ENCODE measurements at places on chromosomes 13 and 19. TPM values are rescaled to one million over a fixed set of nuclear protein-coding genes. Genes with fewer than 3 reads are reported as not detected.

- no peak for DNase-seq
Measured at GRCh38 chr19:29928831-29929230, 13.2 kb upstream of the URI1 start.

GRCh38 chr19:2290441-2291184 lies 8.6 kb upstream of the PEAK3 start:
- DNase-seq = no peak

- no peak for DNase-seq
Measured at GRCh38 chr13:52353193-52353592, 52.8 kb downstream of the THSD1 start.

DNA sequence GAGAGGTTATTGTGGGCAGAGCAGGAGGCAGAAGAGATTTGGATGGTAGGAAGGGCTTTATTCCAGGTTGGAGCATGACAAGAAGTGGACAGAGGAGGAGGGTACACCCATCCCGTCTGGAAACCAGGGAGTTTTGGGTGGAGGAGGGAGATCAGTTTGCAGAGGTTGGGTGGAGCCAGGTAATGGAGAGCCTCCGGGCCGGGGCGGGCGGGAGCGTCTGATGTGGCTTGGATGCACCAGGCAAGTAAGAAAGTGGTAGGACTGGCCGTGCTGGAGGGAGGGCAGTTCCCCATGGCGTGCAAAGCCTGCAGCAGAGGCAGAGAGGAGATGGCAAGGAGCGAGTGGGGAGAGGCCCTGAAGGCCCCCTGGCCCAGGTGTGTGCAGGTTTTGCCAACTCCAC lies 10.9 kb downstream of the IGFLR1 start:
- no peak for DNase-seq

GRCh38 chr19:35719402-35720162 lies 1.8 kb downstream of the KMT2B start:
- DNase-seq = no peak

GRCh38 chr19:10499550-10500246 lies 3.5 kb downstream of the KEAP1 start:
- no peak for DNase-seq

- DNase-seq = no peak
Measured at GRCh38 chr13:98344392-98344791, 167.3 kb upstream of the RNF113B start.

- peak; percentile 43 for DNase-seq
Measured at GRCh38 chr19:39558624-39559117, 18.7 kb upstream of the EID2 start.

- DNase-seq = no peak
Measured at GRCh38 chr19:49294401-49294800, 30.6 kb downstream of the SLC6A16 start.

DNA sequence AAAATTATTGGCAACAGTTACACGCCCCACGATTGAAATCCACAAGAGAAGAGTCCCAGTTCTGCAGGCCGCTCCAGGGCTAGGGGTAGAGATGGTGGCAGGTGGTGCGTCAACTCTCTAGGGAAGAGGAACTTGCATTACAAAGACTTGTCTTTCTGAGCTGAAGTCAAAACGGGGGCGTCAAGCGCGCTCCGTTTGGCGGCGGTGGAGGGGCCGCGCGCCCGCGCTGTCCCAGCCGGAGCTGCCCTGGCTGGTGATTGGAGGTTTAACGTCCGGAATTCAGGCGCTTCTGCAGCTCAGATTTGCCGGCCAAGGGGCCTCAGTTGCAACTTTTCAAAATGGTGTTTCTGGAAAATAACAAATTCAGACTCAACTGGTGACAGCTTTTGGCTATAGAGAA lies 38.9 kb downstream of the SOX1 start:
- DNase-seq = no peak

GRCh38 chr13:45434556-45435371 lies 16.6 kb upstream of the SLC25A30 start:
- DNase-seq = no peak

DNA sequence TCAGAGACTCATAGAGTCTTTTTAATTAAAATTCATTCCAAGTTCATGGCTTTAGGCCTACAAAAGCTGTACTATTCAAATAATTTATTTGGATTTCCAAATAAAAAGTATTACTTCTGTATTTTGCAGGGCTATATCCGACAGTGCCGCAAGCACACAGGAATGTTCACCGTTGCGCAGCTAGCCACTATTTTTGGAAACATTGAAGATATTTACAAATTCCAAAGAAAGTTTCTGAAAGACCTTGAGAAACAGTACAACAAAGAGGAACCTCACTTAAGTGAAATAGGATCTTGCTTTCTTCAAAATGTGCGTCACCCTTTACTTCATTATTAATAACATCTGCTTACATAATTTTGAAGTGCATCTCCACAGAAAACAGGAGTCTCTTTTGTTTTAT lies 20.5 kb upstream of the C1QTNF9 start:
- DNase-seq = no peak

DNA sequence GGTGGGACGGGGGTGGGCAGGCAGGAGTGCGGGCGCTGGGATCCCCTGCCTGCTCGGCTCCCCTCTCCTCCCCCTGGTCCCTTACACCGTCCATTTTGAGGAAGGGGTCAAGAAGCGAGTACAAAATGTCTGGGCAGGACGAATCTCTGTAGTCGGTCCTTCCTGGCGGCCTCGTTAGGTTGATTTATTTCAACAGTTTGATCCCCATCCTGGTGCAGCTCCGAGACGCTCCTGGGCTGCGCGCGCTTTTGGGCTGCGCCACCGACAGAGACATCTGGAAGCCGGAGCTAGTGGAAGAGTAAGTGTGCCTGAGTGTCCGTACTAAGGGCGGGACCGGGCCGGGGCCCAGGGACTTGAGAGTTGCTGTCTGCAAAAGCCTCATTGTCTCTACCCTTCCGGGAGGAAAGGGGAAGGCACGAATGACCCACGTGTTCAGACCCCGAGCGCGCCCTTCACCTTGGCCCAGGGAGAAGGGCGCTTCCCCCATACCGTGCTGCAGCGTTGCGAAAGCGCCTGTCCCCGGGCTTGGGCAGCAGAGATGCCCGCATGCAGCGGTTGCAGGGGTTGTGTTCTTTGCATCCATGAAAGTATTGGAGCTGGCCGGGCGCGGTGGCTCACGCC lies 1.8 kb downstream of the ZNF114 start:
- DNase-seq = no peak

- DNase-seq = peak; percentile 31
Measured at GRCh38 chr13:20702915-20703779, at the start of gene IL17D. IL17D (plus strand) TSS chr13:20703699; CDS start chr13:20704002, 303 bp downstream.

DNA sequence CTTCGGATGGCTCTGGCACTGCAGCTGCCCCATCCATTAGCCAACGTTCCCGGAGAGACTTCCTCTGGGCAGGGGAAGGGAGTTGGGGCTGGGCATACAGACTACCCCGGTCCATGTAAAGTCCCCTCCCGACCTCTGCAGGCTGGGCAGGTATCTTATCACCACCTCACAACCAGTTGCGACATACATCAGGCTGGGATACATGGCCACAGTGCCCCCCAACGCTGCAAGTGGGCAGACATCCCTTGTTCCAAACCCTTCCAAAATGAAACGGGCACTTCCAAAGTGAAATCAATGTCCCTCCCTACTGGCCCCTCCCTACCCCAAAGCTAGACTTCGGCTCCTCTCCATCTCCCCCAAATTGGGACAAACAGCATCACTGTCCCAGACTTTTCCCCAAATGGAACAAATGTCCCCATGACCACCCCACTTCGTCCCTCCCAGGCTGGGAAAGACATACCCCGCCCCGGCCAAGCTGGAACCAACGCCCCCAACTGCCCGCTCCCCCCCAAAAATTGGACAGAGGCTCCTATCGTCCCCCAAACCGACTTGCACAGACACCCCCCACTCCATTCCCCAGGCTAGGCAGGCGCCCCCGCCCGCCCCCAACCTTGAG lies 5.0 kb downstream of the PALM3 start:
- DNase-seq = no peak

GRCh38 chr19:49954933-49955332 lies 6.0 kb downstream of the SIGLEC11 start:
- DNase-seq = no peak

- no peak for DNase-seq
Measured at GRCh38 chr13:98869408-98870090, 108.3 kb downstream of the DOCK9 start.

DNA sequence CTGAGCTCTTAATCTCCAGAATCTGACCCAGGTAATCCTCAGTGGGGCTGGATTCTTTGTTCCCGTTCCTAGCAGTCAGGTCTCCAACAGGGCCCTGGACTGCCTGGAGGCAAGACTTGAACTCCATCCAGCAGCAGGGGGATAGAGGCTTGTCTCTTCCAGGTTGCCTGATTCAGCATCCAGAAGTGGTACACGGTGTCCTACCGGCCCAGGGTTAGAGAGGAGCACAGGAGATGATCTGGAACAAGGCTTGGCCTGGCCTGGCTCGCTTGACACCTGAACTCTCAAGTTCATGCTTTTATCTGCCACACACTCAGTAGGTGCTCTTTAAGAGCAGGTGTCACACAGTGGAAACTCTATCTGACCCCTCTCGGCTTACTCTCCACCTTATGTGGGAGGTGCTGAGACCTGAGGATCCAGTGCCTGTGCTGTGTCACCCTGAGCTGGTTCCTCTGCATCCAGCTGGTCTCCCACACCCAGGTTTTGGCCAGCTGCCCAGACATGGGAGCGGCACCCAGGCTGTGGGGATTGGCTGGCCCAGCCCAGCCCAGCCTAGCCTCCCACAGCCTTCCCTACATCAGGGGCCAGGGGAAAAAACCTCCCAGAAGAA lies at the start of gene CYP4F3:
CYP4F3 (plus strand) TSS at position 604 of the 610 bp plus-strand sequence. CDS start 519 bp downstream, outside the sequence.
- DNase-seq = no peak

DNA sequence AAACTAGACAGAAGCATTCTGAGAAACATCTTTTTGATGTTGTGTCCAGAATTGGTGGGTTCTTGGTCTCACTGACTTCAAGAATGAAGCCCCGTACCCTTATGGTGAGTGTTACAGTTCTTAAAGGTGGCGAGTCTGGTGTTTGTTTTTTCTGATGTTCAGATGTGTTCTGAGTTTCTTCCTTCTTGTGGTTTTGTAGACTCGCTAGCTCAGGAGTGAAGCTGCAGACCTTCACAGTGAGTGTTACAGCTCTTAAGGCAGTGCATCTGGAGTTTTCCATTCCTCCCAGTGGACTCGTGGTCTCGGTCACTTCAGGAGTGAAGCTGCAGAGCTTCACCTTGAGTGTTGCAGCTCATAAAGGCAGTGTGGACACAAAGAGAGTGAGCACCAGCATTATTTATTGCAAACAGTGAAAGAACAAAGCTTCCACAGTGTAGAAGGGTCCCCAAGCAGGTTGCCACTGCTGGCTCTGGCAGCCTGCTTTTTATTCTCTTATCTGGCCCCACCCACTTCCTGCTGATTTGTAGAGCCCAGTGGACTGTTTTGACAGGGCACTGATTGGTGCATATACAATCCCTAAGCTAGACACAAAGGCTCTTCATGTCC lies 1820.8 kb downstream of the UQCRFS1 start:
- no peak for DNase-seq

DNA sequence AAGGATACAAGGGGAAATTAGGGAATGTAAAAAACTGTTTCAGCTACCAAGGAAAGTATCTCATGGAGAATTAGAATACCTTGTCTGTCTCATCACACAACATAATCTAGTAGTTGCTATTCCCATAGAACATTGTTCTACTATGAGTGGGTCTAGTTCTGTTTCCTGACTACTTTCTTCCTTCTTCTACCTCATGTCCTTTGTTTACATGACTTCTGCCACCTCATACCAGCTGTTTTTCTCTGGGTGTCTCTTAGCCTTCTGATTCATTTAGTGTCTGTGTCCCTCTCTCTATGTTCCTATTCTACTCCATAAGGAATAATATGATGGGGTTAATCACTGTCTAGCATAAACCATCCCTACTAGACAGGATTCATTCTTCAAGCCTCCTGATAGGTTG lies 887.3 kb downstream of the DIAPH3 start:
- DNase-seq = no peak

- DNase-seq = no peak
Measured at GRCh38 chr13:104571161-104571892, 1505.1 kb upstream of the SLC10A2 start.

DNA sequence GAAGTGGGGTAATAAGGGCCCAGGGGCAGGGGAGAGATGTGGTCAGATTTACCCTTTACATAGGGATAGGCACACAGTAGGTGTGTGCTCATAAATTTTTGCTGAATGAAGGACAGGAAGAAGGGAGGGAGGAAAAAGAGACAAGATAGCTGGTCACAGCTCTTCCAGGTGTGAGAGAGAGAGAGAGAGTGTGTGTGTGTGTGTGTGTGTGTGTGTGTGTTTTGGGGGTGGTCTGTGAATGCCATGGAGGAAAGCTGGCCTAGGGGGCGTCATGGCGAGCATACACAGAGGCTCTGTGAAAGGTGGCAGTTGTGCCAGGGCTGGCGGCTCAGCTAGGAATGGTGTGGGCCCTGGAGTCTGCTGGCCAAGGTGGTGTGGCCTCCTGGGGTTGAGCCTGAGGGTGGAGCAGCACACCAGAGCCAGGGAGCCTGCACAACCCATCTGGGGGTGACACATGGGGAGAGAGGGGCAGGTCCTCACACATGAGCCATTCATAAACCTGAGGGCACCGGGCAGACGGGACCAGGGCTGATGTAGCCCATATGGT lies 6.0 kb upstream of the PRX start:
- DNase-seq = no peak

GRCh38 chr13:26253262-26253786 lies 605 bp upstream of the CDK8 start:
- DNase-seq = no peak

DNA sequence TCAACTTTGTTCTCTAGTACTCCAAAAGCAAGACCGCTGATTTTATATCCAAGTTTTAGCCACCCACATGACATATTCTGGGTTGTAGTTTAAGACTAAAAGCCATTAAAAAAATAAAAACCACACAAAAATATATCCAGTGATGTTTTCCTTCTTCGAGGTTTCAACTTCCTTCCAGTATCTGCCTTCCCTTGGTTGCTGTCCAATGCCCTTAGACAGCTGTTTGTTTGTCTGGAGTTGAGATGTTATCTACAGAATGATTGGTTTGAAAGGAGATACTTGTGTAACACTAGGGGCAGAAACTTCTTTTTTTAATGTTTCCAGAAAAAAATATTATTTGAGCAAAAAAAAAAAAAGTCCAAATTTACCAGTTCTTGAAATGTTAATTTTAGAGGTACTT lies 591.5 kb upstream of the PCDH9 start:
- DNase-seq = no peak

DNA sequence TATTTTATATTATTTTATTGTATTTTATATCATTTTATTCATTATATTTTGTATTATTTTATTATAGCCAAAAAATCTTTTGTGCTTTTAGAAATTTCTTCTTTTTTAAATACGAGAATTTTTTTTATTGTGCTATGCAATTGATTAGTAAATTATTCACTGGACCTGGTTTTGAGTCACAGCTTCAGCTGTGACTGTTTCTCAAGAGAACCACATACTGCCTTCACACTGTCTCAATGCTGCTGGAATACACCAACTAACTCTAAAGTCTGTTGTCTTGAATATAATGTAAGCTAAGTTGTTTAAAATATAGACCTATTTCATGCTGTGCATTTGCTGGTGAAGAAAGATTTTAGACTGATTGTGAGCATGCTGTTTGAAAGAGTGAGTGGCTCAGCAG lies 423.6 kb downstream of the NDFIP2 start:
- DNase-seq = no peak

GRCh38 chr13:79709471-79709870 lies 228.5 kb downstream of the NDFIP2 start:
- DNase-seq = no peak

GRCh38 chr19:28644169-28644775 lies 568.7 kb downstream of the UQCRFS1 start:
- DNase-seq = no peak

Gene SIGLEC12
- total RNA-seq = not detected

Gene PTH2
- total RNA-seq = not detected

Gene ZNF613
- 8.0 TPM for total RNA-seq

Gene MRI1
- total RNA-seq = 46.4 TPM

Gene FBXO17
- total RNA-seq = not detected

Gene CEACAM8
- not detected for total RNA-seq

Gene LGI4
- total RNA-seq = 0.72 TPM

Gene PGLYRP1
- not detected for total RNA-seq

Gene C1QTNF9B
- total RNA-seq = not detected
